ENCODE measurements at places on chromosomes 1 and 21.
A peak's percentile ranks its signal among the peaks of the same experiment; 100 is the strongest.

DNA sequence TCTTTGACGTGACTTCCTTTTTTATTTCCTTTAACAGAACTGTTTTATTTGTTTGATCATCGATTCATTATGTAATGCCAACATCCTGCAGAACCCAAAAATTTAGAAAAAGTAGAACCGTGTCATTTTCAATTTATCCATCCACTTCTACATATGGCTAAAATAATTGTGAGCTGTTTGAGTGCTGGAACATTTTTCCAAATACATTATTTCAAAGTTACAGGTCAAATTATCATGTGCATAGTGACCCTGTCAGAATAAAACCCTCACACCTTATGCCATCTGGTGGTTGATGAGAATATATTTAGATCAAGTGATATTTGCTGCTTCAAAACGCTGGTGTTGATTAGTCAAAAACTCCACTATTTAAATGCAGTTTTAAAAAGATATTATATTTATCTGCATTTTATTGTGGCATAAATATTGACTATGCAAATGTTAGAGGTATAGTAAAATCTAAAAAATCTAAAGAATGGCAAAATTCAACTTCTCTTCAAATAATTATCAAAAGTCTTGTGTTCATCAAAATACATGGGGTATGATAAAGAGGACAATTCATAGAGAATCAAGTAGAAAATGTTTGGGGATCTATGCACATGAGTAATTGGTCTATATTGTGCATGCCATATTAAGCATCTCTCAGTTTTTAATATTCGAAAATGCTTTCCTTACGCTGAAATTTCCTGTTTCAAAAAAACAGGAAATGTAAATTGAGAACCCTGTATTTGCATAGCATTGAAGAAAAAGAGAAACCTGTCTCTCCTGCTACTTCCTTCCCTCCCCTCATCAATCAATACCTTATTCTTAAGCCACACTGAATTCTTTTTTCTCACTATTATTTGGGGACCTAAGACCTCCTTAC lies 39.7 kb downstream of the UBE2U start:
- H3K36me3 ChIP-seq = no peaks in the 10 kb centered on the region
- no peak overlapping the region for H3K27ac ChIP-seq
- no peaks in the 10 kb centered on the region for H3K4me1 ChIP-seq
- H3K4me3 ChIP-seq = no peak overlapping the region
- no peaks in the 10 kb centered on the region for H3K27me3 ChIP-seq
- DNase-seq = no peak

- H3K4me1 ChIP-seq = no peaks in the 10 kb centered on the region
- DNase-seq = peak; percentile 98
- no peaks in the 10 kb centered on the region for H3K36me3 ChIP-seq
- no peak overlapping the region for H3K4me3 ChIP-seq
- H3K27ac ChIP-seq = peak overlapping the region; percentile 92
- no peaks in the 10 kb centered on the region for H3K27me3 ChIP-seq
Measured at GRCh38 chr1:3312898-3313575, 141.4 kb upstream of the ARHGEF16 start.

GRCh38 chr1:33407352-33408092 lies 23.4 kb downstream of the PHC2 start:
- H3K4me1 ChIP-seq = peaks cover 12% of the 10 kb centered on the region
- no peaks in the 10 kb centered on the region for H3K36me3 ChIP-seq
- no peak for DNase-seq
- H3K27me3 ChIP-seq = no peaks in the 10 kb centered on the region

DNA sequence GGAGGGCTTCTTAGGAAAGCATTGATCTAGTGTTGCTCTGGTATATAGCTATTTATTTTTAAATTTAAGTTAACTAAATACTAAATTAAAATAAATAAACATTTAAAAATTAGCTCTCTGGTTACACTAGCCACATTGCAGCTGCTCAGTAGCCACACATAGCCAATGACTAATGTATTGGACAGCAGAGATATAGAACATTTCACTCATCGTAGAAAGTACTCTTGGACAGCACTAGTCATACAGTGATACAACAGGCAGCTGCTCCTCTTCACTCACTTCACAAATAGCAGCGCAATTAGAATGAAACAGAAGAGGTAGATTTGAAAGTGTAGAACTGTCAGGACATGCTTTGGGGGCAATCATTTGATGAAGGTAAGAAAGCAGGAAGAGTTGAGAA lies 245.4 kb downstream of the PBX1 start:
- peak overlapping the region; percentile 38 for H3K27ac ChIP-seq
- peaks cover 8% of the 10 kb centered on the region for H3K36me3 ChIP-seq
- no peaks in the 10 kb centered on the region for H3K4me1 ChIP-seq
- no peak for DNase-seq
- H3K27me3 ChIP-seq = no peaks in the 10 kb centered on the region

- no peak overlapping the region for H3K27ac ChIP-seq
- peaks cover 30% of the 10 kb centered on the region for H3K4me1 ChIP-seq
- H3K27me3 ChIP-seq = no peaks in the 10 kb centered on the region
- no peak for DNase-seq
- no peaks in the 10 kb centered on the region for H3K36me3 ChIP-seq
Measured at GRCh38 chr1:63617450-63617849, 24.2 kb downstream of the PGM1 start.

GRCh38 chr1:51946300-51946699 lies 44.2 kb downstream of the RAB3B start:
- no peaks in the 10 kb centered on the region for H3K36me3 ChIP-seq
- H3K27ac ChIP-seq = no peak overlapping the region
- H3K4me1 ChIP-seq = no peaks in the 10 kb centered on the region
- DNase-seq = no peak
- no peaks in the 10 kb centered on the region for H3K27me3 ChIP-seq

- H3K27ac ChIP-seq = peak overlapping the region; percentile 100
- H3K27me3 ChIP-seq = no peaks in the 10 kb centered on the region
- DNase-seq = peak; percentile 77
- peak overlapping the region; percentile 81 for H3K4me3 ChIP-seq
- peaks cover 36% of the 10 kb centered on the region for H3K4me1 ChIP-seq
Measured at GRCh38 chr1:155321639-155322503, 1.2 kb downstream of the RUSC1 start.

GRCh38 chr1:247332623-247333361 lies 1.1 kb upstream of the ZNF496 start:
- H3K36me3 ChIP-seq = peaks cover 21% of the 10 kb centered on the region
- DNase-seq = peak; percentile 79
- H3K4me1 ChIP-seq = no peaks in the 10 kb centered on the region

GRCh38 chr1:245810789-245811337 lies 656.1 kb downstream of the KIF26B start:
- H3K27ac ChIP-seq = no peak overlapping the region
- H3K4me1 ChIP-seq = no peaks in the 10 kb centered on the region
- DNase-seq = no peak
- H3K36me3 ChIP-seq = no peaks in the 10 kb centered on the region

DNA sequence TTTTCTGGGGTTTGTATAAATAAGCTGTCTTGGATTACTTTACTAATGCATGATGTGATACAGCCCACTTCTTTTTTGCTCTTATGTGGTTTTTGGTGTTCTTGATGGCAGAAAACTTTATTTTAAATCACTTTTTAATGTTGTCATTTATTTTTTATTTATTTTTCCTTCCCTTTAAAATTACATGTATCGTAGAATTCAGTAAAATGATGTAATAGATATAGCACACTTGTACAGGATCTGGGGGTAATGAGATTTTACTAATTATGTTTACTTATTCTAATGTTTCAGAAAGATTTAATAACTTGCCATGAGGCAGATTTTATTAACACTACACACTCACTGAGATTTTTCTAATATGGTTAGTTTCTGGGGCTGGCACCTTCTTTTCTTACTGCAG lies 701 bp upstream of the B3GALT2 start:
- H3K27ac ChIP-seq = peak overlapping the region; percentile 46
- no peak for DNase-seq
- peaks cover 90% of the 10 kb centered on the region for H3K4me1 ChIP-seq
- no peaks in the 10 kb centered on the region for H3K36me3 ChIP-seq
- no peaks in the 10 kb centered on the region for H3K27me3 ChIP-seq

GRCh38 chr1:155187456-155187891 lies 13.8 kb downstream of the TRIM46 start:
- no peak overlapping the region for H3K27ac ChIP-seq
- H3K27me3 ChIP-seq = no peaks in the 10 kb centered on the region
- H3K36me3 ChIP-seq = no peaks in the 10 kb centered on the region
- no peak overlapping the region for H3K4me3 ChIP-seq
- DNase-seq = peak; percentile 53
- peaks cover 2% of the 10 kb centered on the region for H3K4me1 ChIP-seq

DNA sequence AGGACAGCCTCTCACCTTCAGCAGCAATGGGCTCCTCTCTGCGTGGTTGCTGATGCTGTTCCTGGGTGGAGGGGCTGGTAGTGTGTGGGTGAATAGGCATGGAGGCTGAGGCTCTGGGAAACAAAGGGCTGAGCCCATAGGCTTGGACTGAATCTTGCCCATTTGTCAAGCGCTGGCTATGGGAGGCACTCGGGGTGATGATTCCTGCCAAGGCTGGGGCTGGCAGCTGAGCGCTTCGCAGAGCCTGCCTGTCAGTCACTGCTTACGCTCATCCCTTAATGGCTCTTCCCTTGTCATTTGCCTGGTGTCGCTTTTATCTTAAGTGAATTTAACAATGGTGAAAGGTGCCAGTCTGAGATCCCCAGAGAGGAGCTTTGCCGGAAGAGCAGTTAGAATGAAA lies 353.3 kb downstream of the PBX1 start:
- H3K27ac ChIP-seq = no peak overlapping the region
- no peak for DNase-seq
- no peaks in the 10 kb centered on the region for H3K27me3 ChIP-seq

- H3K27me3 ChIP-seq = no peaks in the 10 kb centered on the region
- no peaks in the 10 kb centered on the region for H3K4me1 ChIP-seq
- H3K36me3 ChIP-seq = no peaks in the 10 kb centered on the region
- H3K27ac ChIP-seq = no peak overlapping the region
Measured at GRCh38 chr1:175481126-175482070, 262.0 kb downstream of the TNR start.

- peaks cover 8% of the 10 kb centered on the region for H3K4me1 ChIP-seq
- H3K27ac ChIP-seq = no peak overlapping the region
- no peaks in the 10 kb centered on the region for H3K36me3 ChIP-seq
- no peaks in the 10 kb centered on the region for H3K27me3 ChIP-seq
Measured at GRCh38 chr1:60277269-60277668, 203.7 kb upstream of the C1orf87 start.

GRCh38 chr1:207454046-207454964 lies at the start of gene CR2:
CR2 (plus strand) TSS chr1:207454328; CDS start chr1:207454419, 91 bp downstream.
- H3K4me3 ChIP-seq = peak within 1 kb of the TSS; percentile 51
- H3K27ac ChIP-seq = no peak within 1 kb of the TSS
- no peaks in the 10 kb centered on the region for H3K36me3 ChIP-seq
- peak; percentile 50 for DNase-seq
